T-helper 2 cell (primary cell): ENCODE measurements at places on chromosomes 16 and 17.

DNA sequence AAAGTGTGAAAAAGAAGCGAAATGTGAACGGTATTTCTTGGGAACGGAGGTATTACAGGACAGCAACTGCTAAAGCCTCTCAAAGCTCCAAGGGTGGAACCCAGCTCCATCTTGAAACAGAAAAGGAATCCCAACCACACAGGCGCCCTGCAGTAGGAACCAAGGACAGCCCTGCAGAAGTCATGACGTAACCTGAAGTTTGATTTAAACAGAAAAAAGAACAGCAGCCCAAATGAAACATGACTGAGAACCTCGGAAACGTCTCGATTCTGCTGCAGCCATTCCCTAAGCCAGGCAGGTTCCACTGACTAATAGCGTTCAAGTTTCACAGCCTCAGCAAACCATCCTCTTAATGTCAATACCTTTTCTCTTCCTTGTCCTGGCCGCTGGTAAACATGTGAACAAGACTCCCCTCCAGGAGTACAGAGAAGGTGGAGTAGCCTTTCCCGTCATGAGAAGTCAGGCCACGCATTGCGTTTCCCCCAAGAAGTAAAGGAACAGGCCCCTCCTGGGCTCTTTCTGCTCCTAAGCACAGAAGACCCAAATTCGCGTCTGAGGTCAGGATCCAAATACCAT is 20.1 kb downstream of the SIAH1 start:
- DNase-seq: no peak

GRCh38 chr17:80195671-80196529 is 24.2 kb downstream of the SGSH start:
- DNase-seq: peak; percentile 39

DNA sequence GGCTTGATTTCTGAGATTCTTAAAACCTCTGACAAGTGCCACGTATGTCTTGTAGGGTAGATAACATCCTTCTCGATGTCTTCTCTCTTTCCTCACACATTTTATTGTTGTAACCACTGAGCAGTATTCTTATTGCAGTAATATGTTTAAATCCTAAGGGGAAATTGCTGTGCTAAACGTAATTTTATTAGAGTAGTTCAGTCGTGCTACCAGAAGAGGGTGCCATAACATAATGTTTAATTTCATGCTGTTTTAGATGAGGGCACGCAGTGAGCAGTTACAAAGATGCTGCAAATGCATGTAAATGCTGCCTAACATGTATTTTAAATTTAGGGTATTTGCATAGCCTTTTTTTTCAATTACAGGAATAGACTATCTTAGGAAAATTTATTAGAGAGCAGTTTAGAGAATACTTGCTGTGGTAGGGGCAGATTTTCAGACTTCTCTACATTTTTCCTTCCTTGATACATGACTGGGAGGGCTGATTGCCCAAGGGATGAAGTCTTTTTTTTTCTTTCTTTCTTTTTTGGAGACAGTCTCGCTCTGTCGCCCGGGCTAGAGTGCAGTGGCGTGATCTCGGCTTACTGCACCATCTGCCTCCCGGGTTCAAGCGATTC is 51.7 kb downstream of the GAN start:
- peak; percentile 61 for DNase-seq

DNA sequence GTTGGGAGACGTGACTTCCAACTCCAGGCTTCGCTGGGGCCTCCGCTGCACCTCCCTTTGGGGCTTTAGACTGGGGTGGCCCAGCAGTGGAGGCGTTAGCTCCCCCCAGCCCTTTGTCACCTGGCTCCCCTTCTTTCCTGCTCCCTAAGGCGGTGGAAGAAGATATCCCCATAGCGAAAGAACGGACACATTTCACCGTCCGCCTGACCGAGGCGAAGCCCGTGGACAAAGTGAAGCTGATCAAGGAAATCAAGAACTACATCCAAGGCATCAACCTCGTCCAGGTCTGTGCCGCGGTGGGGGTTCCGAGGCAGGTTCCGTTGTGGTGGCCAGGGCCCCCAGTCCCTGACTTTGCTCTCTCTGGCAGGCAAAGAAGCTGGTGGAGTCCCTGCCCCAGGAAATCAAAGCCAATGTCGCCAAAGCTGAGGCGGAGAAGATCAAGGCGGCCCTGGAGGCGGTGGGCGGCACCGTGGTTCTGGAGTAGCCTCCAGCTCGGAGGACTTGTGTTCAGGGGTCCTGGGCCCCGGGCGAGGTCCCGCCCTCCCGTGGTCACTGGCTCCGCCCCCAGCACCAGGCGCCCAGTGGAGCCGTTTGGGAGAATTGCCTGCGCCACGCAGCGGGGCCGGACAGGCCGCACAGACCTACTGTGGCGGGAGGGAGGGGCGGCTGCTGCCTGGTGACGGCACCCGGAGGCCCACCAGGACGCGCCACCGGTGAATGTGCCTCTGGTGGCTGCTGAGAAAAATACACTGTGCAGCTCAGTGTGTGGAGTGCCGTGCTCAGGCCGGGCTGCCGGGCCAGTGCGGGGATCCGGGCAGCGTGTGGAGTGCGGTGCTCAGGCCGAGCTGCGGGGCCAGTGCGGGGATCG is 3.8 kb downstream of the MRPL12 start:
- DNase-seq: no peak

- DNase-seq: no peak
These were observed 336.1 kb downstream of the ZFHX3 start for GRCh38 chr16:72711823-72712222.

DNA sequence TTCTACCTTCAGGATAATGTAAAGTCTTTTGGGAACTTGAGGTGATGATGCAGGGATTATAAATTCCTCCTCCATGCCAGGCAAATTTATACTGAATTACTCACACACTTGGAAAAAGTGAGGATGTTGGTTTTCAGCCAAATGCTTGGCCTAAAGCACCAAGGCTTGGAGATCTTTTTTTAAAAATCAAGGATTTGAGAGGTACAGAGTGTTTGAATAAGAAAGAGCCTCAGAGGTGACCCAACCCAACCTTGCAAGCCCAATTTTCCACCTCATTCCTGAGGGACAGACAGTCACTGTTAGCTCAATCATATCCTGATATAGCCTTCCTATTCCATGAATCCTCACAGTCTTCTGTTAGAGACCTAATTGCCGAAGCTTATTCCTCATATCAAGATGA is 14.0 kb downstream of the GRIN2A start:
- DNase-seq: no peak

GRCh38 chr16:52741351-52741750 is 194.4 kb upstream of the TOX3 start:
- DNase-seq: no peak

DNA sequence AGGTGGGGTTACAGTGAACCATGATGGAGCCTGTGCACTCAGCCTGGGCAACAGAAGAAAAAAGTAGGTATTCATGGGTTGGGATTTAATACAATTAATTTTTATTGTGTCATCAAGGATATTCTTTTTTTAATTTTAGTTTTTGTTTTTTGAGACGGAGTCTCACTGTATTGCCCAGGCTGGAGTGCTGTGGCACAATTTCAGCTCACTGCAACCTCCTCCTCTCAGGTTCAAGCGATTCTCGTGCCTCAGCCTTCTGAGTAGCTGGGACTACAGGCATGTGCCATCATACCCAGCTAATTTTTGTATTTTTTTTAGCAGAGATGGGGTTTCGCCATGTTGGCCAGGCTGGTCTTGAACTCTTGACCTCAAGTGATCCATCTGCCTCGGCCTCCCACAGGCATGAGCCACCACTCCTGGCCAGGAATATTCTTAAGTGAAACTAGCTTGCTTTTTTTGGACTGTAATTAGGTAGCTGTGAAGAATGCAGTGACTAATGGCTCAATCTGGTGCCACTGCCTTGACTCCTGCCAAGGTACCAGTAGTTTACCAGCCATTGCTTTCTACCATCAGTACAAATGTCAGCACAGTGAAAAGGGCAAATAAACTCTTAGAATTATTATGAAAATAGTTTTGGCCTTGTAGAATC is 4.8 kb downstream of the PPM1D start:
- no peak for DNase-seq

- DNase-seq: no peak
These were observed 316.6 kb downstream of the CDH13 start for GRCh38 chr16:82943371-82943770.

DNA sequence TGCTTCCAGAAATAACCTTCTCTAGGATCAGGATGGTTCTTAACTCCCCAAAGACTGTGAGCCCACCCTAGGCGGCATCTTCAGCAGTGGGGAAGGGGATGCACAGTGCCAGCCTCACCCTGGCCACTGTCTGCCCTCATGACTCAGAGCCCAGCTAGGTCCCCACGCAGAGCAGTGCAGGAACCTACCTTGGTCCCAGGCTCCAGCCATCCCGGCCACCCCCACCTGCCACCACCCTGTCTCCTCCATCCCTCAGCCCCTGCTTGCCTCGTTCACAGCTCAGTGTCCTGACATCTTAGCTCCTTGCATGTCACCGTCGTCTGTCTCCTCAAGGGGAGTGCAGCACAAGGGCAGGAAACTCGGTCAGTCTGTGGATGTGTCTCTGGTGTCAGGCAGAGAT is 16.1 kb upstream of the KRTAP17-1 start:
- no peak for DNase-seq

GRCh38 chr16:24445216-24445615 is 94.2 kb upstream of the RBBP6 start:
- DNase-seq: no peak

DNA sequence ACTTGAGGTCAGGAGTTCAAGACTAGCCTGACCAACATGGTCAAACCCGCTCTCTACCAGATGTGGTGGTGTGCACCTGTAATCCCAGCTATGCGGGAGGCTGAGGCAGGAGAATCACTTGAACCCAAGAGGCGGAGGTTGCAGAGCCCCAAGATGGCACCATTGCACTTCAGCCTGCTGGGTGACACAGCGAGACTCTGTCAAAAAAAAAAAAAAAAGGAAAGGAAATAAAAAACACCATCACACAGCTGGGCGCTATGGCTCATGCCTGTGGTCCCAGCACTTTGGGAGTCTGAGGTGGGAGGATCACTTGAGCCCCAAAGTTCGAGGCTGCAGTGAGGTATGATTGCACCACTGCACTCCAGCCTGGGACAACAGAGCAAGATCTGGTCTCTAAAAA is 13.3 kb upstream of the SBK1 start:
- DNase-seq: no peak

DNA sequence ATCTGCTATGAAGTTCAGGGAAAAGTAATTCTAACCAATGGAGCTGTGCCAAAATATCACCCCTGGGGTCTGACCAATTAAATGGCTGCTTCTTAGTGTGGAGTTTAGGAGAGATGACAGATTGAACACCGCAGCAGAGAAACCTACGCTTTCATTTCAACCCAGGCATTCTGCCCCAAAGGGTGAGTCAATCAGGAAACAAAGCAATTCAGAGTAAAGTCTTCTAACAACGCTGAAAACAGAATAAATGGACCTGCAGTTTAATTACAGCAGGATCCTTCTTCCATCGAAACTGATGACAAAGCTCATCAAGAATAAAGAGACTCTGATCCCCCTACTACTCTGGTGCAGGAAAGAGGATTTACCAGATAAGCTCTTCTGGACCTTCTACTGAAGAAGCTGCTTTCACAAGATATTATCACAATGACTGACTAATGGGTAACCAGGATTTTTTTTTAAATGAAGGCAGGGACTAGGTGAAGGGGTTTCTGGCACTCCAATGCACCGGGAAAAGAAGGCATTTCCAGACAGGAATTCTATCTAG is 16.7 kb downstream of the RFFL start:
- peak; percentile 39 for DNase-seq

DNA sequence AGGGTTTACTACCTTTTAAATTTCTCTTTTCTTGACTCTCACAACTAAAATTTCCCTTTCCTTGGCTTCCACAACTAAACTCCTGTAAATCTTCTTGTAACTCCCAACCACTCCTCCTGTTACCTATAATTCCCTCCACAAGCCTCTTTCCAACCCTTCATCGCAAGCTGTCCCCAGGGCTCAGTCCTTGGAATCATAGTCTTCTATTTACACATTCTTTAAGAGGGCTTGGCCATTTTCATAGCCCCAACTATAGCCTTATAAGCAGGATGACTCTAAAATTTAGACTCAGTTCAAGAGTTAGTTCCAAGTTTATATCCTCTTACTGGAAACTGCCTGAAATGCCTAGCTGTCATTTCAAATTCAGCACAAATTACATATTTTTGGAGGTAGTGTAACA is 23.9 kb downstream of the GLG1 start:
- no peak for DNase-seq

GRCh38 chr16:67034487-67034886 is 5.5 kb downstream of the CBFB start:
- no peak for DNase-seq

DNA sequence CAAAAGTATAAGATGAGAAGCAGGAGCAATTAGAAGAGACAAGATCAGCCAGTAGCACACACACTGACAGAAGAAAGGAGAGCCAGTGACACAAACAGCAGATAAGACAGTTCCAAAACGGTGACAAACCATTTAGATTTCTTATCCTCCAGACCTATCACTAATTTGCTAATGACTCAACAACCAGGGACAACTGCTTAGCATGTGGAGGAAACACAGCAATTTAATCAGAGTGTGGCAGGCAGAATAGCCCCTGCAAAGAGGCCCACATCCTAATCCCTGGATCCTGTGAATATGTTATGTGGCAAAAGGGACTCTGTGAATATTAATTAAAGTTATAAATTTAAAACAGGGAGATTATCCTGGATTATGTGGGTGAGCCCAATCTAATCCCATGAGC is 81.1 kb downstream of the CACNG1 start:
- no peak for DNase-seq

DNA sequence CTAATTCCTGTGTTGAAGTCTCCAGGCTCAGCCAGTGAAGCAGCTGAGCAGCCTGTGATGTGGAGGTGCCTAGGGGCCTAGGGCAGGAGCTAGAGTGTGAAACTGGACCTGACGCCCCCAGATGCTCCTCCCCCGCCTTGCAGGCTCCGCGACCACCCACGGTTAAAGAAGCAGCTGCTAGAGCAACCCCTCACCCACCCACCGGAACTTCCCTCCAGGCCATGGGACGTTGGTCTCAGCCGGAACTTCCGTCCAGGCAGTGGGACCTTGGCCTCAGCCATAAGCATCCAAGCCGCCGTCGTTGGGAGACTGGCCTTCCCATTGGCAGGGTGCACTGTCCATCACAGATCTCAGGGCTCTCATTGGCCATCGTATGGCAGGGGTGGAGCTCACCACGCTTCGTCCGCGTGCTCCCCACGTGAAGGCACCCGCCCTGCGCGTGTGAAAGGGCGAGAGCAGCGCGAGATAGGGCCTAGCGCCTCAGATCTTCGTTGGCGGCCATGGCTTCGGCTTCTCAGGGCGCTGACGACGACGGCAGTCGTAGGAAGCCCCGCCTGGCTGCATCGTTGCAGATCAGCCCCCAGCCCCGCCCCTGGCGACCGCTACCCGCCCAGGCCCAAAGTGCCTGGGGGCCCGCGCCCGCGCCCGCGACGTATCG is at the start of gene ADAD2:
Gene ADAD2, plus strand, starts transcription at position 427 of the 658 bp plus-strand sequence. Its CDS starts 74 bp downstream, at position 501.
- DNase-seq: no peak

- DNase-seq: no peak
These were observed 87.0 kb downstream of the HELZ start for GRCh38 chr17:67157732-67158639.
